ENCODE measurements at places on chromosomes 5 and 9. TPM values are rescaled to one million over a fixed set of nuclear protein-coding genes. Genes with fewer than 3 reads are reported as not detected.

Gene SLC34A3
- total RNA-seq, result not detected

Gene STOML2
- total RNA-seq, result 178 TPM

Gene PGM5
- 113 TPM for total RNA-seq

Gene RAB3C
- total RNA-seq, result not detected

Gene LPAR1
- total RNA-seq, result 222 TPM

Gene DOCK8
- total RNA-seq, result under 0.01 TPM

Gene ANKRD34B
- total RNA-seq, result not detected

Gene SPINK6
- not detected for total RNA-seq

All from fibroblast of lung (primary cell).